ENCODE measurements at places on chromosomes 2 and 18.

GRCh38 chr2:231182513-231182899 is 15.9 kb upstream of the ARMC9 start:
- peak; percentile 55 for DNase-seq

DNA sequence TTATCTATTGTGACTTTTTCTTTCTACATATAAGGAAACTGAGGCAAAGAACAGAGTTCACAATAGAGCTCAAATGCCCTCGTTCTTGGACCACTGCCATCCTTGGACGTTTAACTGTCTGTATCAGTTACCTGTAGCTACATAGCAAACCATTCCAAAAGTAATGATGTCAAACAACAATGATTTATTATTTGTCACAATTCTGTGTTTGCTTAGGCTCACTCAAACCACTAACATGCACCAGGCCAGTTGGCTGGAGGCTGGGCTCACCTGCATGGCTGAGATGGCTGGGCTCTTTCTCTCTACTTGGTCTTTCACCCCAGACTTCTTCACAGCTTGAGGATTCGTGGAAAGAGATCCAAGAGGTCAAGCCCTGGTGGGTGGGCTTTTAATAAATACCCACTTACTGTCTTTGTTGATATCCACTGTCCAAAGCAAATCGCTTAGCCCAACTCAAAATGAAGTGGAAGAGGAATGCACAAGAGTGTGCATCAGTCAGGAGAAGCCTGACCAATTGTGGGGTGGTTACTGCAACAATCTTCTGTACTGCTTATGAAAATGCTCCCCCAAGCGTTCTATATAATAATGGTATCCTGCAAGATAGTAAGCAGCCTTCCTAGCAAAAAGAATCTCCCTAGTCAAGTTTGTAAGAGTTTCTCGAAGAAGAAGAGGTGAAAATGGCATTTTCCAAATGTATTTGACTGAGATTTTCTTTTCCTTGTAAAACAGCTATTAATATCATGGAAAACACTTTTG is 163.5 kb upstream of the NT5C1B start:
- no peak for DNase-seq

DNA sequence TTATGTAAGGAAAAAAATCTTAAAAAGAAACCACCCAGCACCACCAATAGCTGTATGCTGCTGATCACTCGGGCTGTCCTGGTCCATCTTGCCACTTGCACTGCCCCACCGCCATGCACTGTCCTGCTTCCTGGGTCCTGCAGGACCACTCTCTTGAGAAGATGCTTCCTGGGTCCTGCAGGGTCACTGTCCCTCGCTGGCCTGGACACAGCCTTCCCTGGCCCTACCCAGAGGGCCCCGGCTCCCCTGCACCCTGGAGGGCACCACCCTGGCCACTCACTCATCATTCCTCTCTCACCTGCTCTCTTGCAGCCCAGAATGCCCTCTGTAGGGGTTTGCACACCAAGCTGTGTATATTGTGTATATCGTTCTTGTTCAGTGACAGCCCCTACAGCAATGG is 2.4 kb upstream of the OTOS start:
- DNase-seq: no peak

DNA sequence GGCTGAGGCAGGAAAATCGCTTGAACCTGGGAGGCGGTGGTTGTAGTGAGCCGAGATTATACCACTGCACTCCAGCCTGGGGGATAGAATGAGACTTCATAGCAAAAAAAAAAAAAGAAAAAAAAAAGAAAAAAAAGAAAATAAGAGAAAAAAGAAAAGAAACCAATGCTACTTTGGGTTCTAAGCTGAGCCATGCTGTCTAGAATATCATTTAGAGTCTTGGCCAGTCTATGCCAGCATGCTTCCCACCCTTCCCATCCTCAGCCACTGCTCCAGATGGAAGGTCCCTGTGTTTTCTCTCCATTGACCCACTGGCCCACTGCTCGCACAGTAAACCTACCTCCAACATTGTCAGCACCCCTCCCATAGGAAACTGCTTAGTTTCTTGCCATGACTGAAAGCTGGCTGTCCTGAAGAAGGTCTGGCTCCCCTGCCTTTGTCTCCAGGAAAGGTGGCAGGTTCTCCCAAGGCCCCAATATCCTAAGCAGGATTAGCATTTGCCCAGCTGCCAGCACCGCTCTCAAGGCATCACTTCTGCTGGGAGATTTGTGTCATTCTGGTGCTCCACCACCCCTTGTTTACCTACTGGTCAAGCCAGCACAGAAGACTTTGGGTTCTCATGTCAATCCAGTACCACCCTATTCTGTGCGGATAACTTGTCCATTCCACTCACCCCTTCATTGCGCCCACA is 47.3 kb upstream of the PAPOLG start:
- DNase-seq: no peak

- no peak for DNase-seq
Observed at GRCh38 chr2:231904161-231904611, 22.0 kb downstream of the NPPC start.

DNA sequence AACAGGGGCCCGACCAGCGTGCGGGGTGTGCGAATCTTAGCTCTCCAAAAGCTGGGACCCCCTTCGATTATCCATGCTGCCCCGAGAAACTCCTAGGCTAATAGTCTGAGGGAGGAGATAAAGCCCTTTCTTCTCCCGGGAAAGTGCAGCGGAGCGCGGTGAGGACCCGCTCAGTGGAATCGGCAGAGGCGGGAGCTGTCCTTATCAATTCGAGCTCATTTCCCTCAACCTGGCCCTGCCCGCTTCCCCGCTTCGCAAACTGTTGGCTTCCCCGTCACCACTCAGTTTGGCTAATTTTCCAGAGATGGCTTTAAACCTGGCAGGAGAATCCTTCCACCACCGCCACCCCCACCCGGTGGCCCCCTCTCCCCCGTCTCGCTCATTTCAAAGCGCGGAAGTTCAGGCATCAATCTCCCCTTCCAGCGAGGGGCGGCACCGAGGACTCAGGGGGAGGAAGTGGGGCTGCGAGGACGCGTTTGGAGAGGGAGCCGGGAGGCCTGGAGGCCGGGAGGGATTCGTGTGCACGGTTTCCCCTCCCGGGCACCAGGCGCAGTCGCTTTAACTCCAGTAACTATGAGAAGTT is 1.6 kb downstream of the KLHL14 start:
- peak; percentile 75 for DNase-seq

DNA sequence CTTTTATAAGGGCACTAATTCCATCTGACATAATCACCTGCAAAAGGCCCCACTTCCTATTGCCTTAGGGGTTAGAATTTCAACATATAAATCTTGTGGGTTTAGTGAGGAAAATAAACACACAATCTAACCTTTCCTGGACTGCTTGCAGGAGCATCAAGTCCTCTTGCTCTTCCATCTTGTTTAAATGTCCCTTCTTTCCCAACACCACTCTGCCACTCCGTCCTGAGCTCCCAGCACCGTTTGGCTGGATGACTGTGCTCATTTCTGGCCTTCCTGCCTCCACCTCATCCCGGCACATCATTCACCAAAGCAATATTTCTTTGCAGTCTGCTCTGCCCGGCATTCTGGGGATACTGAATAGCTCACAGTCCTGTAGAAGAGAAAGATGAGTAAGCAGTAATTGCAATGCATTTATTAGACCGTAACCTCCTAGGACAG is 247.8 kb downstream of the BCL2 start:
- DNase-seq: no peak

DNA sequence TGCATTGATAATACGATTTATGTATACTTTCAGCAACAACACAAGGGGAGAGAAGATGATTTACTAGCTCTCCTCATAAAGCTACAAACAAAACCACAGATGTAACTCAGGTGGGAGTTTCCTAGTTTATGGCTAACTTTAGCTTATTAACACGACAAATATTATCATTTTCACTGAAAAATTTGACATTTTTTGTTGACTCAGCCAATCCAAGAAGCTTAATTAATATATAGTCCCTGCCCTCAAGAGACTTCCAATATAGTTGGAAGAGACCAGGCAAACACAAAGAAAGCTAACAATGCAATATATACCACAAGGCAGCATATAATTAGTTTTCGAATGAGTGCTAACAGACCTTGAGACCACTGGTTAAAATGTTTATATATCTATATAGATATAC is 775 bp downstream of the WDR12 start:
- DNase-seq: no peak

- no peak for DNase-seq
Observed at GRCh38 chr2:21161122-21161521, 37.4 kb downstream of the TDRD15 start.

- peak; percentile 91 for DNase-seq
Observed at GRCh38 chr18:12308386-12309100, 502 bp downstream of the TUBB6 start.

DNA sequence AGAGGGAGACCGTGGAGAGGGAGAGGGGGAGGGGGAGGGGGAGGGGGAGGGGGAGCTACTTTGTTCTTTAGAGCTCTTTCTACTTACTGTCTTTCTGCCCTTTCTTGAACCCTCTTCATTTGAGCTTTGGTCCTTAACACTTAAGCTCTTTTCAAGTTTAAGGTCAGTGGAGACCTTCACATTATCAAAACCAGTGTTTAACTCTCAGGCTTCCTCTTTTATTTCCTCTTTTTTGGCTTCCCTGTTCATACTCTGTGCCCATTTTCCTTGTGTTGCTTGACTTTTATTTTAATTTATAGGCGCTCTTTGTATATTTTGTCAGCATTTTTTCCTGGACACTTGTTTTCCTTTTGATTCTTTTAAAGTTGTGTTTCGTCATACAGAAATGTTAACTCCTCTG is 37.1 kb downstream of the ACSL3 start:
- DNase-seq: no peak

GRCh38 chr18:5747678-5748077 is 147.6 kb downstream of the TMEM200C start:
- DNase-seq: no peak

GRCh38 chr2:54945391-54946219 is 104.6 kb downstream of the RTN4 start:
- DNase-seq: no peak

All from H7 (cell line).